ENCODE measurements at places on chromosomes 12 and 14.

DNA sequence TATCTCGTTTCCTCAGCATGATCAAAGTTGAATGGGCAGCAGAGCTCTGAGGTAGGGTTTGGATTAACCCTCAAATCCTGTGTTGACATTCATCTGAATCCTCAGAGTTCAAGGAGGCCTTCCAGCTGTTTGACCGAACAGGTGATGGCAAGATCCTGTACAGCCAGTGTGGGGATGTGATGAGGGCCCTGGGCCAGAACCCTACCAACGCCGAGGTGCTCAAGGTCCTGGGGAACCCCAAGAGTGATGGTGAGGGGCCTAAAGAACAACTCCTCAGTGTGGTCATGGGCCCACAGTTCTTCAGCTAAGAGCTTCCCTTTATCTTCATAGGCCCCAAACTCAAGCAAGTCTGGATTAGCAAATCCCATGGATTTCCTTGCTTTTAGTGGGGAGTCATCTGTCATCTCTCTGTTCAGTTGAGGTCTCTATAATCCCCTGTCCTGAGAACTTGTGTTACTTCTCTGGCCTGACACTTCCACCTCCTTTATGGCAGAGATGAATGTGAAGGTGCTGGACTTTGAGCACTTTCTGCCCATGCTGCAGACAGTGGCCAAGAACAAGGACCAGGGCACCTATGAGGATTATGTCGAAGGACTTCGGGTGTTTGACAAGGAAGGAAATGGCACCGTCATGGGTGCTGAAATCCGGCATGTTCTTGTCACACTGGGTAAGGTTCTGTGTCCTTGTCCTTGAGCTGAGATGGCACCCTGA is 1.5 kb downstream of the MYL6 start:
- no peak for DNase-seq

DNA sequence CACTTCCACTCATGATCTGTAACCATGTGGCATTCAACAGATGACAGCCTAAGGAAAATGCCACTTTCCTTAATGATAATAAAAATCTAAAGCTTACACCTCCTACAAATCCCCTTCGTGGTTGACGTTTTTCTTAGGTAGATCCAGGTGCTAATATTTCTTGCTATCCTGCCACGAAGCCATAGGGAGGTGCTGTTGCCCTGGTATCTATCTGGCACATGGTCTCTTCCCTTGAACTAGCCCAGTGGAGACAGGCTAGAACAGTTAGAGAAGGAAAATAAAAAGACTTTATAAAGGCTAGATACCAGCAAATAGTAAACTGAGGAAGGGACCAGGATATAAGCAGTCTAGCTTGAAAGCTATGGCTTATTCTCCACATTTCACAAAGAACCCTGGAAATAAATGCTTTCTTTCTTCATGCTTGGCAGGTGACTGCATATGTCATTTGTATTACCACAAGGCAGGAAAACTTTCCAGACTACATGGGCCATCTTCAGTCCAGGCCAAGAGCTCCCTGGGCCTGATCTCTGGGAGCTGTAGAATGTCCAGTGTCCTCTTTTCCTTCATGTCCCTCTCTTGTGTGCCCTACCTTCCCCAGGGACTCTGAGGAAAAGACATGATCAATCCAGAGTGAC is 15.3 kb downstream of the SPIC start:
- DNase-seq = no peak

- no peak for DNase-seq
Measured at GRCh38 chr12:72075891-72076557, 137.4 kb downstream of the TPH2 start.

- DNase-seq = no peak
Measured at GRCh38 chr12:82698708-82699564, 12.2 kb downstream of the TMTC2 start.

DNA sequence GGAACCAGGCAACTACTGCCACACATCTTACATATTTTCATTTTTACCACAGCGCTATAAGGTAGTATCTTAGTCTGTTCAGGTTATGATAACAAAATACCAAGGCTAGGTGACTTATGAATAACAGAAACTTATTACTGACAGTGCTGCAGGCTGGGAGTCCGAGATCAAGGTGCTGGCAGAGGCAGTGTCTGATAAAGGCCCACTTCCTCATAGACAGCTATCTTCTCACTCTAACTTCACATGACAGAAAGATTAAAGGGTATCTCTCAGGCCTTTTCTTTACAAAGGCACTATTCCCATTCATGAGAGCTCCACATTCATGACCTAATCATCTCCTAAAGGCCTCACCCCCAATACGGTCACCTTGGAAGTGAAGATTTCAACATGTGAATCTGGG is 59.8 kb upstream of the MDM1 start:
- no peak for DNase-seq

DNA sequence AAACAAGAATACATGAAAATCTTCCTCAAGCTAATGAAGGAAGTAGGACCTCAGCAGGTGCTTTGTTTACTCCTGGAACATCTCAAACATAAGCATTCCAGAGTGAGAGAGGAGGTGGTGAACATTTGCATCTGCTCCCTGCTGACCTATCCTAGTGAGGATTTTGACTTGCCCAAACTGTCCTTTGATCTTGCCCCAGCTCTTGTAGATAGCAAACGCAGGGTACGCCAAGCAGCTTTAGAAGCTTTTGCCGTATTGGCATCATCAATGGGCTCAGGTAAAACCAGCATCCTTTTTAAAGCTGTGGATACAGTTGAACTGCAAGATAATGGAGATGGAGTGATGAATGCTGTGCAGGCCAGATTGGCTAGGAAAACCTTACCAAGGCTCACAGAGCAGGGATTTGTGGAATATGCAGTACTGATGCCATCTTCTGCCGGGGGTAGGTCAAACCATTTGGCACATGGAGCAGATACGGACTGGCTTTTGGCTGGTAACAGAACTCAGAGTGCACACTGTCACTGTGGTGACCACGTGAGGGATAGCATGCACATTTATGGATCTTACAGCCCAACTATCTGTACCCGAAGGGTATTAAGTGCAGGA is 1.9 kb downstream of the TOGARAM1 start:
- peak; percentile 20 for DNase-seq

DNA sequence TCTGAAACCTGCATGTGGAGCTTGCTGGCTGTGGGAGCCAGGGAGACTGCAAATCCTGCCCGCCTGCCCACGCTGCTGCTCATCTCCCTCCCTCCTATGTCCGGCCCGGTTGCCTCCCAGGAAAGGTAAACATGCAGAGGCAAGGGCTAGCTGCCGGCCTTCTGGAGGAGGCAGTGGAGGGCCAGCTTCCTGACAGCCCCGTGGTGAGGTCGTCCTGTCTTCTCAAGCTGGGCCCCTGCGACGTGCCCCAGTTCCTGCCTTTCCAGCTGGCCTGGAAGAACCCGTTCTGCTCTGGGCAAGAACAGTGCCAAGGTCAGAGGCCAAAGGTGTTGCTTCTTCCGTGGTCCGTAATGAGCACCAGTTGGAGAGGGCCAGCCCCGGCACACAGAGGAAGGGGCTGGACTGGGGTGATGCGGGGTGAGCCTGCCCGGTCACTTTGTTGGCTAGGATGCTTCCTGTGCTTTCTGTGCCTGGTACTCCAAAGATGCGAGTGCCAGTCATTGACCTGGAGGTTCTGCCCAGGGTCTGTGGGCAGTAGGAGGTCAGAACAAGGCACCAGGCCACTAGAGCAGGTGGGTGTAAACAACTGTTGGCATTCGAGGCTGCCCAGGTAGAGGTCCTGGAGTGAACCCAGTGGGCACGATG is 25.3 kb downstream of the TPCN1 start:
- DNase-seq = no peak

- no peak for DNase-seq
Measured at GRCh38 chr12:31118347-31119191, 44.9 kb downstream of the DDX11 start.

GRCh38 chr12:89863493-89863938 is 154.9 kb upstream of the ATP2B1 start:
- DNase-seq = peak; percentile 75

- DNase-seq = no peak
Measured at GRCh38 chr12:91434081-91434480, 251.5 kb upstream of the DCN start.

DNA sequence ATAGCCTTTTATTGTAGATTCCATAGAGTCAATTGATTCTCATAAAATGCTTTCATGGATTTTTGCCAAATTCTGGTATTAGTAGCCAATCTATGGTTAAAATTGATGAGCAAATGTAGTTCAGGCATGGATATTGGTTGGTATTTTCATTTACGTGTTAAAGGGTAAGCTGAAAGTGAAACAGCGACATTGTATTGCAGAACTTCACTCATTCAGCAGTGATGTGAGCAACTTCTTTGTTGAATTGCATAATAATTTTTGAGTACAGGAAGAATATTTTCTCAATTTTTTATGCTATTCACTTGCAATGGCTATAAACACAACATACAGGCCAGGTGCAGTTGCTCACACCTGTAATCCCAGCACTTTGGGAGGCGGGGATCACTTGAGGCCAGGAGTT is 24.2 kb upstream of the FAM222A start:
- DNase-seq = no peak

GRCh38 chr12:115577401-115577800 is 700.1 kb downstream of the MED13L start:
- no peak for DNase-seq

DNA sequence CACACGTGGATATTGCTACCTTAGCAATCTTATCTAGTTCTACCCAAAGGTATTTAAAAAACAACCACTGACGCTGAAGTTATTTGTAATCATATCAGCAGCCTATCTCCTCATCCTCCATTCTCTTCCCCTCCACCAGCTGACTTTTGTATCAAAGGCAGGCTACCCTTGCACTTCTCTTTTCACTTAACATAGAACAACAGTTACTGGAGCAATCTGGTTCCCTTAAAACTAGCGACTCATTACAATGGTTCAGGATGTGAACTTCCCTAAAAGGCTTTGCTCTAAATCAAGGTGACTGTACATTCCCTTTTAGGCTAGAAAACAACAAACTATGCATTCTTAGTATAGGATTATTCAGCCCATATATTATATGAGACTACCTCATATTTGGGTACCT is 404.7 kb downstream of the APAF1 start:
- no peak for DNase-seq

- DNase-seq = no peak
Measured at GRCh38 chr12:12221560-12221959, 45.3 kb downstream of the LRP6 start.

GRCh38 chr12:19288603-19289244 is 150.6 kb upstream of the AEBP2 start:
- no peak for DNase-seq

DNA sequence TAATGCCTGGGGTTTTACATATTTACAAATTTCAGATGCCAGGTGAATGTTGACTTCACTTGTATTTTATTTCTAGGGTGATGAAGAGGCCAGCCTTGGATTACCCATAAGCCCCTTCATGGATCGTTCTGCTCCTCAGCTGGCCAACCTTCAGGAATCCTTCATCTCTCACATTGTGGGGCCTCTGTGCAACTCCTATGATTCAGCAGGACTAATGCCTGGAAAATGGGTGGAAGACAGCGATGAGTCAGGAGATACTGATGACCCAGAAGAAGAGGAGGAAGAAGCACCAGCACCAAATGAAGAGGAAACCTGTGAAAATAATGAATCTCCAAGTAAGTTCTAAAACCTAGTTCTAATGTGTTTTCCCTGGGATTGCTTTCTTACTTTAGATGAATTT is 41.3 kb upstream of the SLCO1C1 start:
- no peak for DNase-seq

- no peak for DNase-seq
Measured at GRCh38 chr14:97723351-97723750, 926.2 kb downstream of the VRK1 start.

- DNase-seq = no peak
Measured at GRCh38 chr12:16530268-16530850, 75.6 kb downstream of the LMO3 start.

DNA sequence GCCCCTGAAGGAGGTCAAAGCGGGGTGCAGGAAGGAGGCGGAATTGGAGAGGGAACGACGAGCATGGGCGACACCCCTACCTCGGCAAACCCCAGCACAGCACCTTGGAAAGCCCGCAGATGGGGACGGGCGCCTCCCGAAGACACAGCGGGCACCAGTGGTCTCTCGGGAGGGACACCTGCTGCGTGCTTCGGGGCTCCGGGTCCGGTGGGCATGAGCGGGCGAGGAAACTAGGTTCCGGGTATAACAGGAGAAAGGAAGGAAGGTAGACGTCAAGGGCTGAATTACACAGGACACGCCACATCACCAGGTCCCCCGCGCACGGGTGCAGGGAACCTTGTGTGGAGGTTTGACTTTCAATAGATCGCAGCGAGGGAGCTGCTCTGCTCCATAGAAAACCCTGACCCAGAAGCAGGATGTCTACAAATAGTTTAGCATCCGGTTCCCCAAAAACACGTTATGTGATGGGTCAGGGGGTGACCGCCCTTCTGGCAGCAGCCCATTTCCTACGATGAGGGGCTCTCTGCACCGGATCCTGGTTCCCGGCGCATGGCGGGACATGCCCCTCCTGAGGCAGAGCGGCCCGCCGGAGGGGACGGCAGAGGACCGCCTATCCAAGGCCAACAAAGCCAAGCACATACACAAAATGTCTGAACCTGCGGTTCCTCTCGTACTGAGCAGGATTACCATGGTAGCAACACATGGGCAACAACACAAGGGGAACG is 196.9 kb downstream of the ALG10 start:
- DNase-seq = no peak

DNA sequence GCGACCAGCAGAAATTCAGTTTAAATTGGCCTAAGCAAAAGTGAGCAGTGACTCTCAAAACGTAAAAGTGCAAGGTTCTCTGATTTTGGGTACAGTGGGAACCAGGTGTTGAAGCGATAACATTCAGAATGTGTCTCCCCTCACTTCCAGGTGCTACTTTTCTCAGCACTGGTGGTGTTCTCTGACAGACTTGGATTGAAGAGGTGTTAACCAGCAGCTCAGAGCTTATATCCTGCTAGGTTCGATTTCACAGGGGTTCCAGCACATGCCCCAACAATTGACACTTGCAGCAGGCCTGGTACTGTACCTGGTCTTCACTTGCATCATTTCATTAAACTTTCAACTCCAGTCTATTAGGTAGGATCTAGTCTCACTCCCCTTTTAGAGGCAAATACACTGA is 680.2 kb downstream of the VRK1 start:
- DNase-seq = no peak

DNA sequence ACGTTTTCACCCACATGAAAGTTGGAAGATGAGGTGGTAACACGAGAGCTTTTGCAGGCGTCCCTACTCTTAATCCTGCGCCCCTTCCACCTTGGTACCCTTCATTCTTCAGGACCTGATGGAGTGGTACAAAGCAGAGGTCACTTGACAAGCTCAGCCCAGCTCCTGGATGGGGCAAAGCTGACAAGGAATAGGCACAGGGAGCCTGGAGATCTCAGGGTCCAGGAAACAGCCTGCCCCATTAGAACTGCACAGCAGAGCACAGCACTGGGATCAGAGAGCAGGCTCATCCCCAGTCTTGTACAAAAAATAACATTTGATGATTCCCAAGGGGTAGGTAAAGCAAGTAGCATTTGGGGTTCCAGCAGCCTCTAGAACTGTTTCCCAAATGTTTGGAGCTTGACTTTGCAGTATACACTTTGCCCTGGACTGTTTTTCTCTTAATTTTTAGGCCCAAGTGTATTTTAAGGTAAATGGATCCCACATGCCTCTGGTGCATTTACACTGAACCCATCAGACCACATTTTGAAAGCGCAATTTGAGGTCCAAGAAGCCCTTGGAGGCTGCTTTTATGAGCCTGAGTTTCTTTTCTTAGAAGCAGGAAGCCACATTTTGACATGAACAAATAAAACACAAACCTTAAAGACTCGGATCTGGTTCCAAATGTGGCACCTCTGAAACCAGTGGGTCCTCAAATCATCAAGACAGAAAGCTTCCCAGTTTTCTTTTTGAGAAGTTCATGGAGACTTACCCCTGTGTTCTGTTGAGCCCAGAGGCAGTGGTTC is 633 bp downstream of the TC2N start:
- DNase-seq = no peak

Measured in CD4-positive, CD25-positive, alpha-beta regulatory T cell (primary cell).